ENCODE measurements at places on chromosomes 4 and X.

GRCh38 chr4:47942081-47942819 lies 27.9 kb upstream of the NFXL1 start:
- no peak for DNase-seq

DNA sequence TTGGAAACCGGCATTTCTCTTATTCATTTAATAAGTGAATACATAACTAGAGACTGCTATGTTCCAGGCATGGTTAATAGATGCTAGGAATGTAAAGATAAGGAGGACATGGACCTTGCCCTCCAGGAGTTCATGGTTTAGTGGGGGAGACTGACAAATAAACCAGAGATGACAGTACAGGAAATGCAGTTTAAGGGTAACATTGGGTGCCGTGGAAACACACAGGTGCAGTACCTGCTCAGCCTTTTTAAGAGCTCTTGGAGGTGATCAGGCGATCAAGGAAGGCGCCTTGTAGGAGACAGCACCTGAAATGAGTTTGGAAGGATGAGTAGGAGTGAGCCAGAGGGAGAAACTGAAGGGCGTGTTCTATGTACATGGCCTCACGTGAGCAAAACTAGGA lies 145.8 kb downstream of the AASDH start:
- DNase-seq: no peak

GRCh38 chr4:148203056-148203898 lies 238.9 kb downstream of the NR3C2 start:
- no peak for DNase-seq

DNA sequence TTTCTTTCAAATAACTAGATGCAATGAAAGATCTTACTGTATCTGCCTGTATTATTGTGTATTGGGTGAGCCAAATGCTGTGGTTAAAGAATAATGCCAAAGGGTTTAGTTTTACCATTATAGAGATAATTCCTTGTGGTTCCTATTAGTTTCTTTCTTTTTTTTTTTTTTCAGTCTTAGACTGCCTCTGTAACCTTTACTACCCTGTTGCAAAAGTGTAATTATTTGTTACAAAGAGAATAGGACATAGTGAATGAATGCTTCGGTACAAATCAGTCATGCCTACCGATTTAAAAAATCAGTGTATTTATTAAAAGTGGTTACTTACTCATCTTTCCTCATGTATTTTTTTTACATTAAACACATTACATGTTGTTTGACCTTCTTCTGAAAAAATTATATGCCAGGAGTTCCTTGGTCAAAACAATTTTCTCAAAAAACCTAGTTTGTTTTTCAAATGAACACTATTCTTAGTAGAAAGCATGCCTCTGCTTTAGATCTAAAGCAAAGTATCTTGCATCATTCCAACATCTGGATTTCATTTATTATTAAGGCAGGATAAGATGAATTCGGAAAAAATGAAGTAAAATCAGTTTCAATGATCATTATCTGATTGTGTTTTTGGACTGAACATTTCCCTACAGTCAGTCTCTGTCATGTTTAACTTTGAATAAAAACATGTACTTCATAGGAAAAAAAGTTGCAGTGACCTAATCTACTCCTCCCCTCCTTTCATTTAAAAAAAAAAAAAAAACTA lies 21.2 kb upstream of the SYNPO2 start:
- no peak for DNase-seq

DNA sequence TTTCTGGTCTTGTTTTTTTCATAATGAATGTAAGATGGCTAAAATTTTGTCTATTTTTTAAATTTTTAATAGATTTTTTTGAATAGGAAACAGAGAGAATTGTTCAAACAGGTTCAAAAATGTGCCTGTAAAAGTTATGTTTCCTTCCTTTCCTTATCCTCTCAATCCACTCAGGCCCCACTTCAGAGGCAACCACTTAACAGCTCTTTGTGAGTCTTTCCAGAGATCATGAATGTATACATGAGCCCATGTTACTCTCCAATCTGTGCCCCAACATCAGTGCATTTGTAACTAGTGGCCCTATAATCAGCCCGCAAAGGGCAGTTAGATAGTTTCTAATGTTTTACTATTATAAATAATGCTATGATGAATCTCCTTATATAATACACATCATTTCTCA lies 14.0 kb downstream of the CFI start:
- no peak for DNase-seq

DNA sequence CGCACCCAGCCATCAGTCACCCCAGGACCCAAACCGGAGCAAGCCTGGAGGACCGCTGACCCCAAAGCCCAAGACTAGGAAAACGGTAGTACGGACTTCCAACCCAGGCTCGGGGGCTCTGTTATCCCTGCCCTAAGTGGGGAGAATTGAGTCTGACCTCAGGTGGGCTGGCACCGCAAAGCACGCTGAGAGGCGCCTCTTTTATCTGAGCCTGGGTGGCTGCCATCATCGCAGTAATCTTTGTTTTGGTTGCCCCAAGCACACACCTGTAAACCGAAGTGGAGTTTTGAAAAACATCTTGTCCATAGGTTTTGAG lies 894 bp upstream of the SH3RF1 start:
- DNase-seq: no peak

DNA sequence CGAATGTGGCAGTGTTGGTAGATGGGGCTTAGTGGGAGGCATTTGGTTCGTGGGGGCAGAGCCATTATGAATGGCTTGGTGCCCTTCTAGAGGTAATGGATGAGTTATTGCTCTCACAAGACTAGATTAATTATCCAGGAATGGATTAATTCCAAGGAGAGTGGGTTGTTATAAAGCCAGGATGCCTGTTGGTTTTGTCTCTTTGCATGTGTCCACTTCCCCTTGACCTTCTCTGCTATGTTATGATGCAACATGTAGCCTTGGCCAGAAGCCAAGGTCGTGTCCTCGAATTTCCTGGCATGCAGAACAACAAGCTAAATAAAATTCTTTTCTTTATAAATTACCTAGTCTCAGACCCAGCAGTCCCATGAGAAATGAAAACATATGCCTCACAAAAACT lies 111.2 kb upstream of the PLS3 start:
- no peak for DNase-seq

DNA sequence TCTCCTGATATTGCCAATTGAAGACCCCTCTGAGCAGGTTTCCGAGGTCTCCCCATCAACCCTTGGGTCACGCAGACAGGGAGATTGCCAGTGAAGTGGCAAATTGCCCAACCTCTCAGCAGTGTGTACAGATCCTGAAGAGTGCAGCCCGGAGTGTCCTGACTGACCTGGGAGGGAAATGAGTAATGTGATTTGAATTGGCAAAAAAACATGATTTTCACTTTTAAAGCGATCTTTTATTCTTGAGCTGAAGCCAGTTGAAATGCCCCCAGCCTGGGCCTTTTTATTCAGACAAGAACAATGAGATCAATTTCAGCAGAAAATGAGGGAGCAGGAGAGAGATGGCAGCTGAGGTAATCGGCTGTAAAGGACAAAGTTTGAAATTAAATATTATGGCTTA lies 401.8 kb downstream of the RAPGEF2 start:
- no peak for DNase-seq

- DNase-seq: no peak
Observed at GRCh38 chrX:18194688-18195087, 26.0 kb downstream of the BEND2 start.

DNA sequence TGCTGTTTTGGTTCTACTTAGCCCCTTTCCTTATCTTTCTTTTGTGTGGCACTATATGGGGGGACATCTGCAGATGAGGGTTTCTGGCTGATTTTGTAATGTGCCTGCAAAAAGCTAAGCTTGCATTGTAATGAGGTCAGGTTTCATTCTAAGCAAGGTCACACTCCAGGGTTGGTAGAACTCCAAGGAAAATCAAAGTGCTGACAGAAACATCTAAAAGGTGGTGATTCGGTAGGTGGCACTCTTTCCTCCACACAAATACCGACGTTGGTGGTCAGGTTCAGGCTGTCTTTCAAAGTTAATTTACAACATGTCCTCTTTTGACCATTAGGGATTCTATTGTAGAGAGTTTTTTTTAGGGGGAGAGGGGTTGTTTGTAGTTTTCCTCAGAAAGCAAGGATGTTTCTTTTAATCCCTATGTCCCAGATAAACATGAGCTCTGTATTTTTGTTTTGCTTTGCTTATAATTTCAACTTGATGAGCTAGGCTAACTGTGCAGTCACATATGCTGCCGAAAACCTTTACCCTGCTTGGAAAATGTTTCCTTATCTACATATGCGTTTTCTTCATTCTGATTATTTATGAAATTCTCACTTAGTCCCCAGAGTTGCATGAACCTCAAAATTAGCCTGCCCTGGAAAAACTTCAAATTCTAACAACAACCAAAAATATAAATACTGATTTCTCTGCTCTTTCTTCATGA lies 434.2 kb downstream of the PPARGC1A start:
- DNase-seq: no peak

DNA sequence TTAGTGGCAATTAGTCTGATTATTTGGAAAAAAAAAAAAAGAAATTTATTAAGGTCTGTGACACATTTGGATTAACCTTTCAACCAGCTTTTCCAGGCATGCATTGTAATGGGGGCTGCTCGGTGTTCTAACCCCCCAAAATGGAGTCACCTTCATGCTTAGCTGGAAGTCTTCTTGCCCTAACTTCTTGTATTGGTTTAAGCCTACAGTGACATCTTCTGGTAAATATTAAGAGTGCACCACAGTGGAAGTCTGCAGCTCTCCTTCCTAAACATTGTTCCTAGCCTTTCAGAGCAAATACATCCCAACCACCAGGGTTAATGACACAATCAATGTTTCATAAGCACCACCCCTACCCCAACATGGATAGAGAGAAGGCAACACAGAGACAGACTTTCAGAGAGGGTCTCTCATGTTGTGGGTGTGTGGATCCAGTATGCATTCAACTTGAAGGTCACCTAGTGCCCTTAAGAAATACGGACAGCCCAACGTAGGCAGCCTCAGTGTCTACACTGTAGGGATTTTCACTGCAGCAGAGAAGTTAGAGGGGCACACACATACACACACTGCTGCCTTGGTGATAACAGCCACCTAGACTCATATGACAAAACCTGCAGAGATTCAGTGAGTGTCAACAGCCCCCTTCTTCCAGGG lies 142.9 kb upstream of the MBNL3 start:
- DNase-seq: no peak

- no peak for DNase-seq
Observed at GRCh38 chrX:136049608-136050007, 64.4 kb downstream of the SLC9A6 start.

DNA sequence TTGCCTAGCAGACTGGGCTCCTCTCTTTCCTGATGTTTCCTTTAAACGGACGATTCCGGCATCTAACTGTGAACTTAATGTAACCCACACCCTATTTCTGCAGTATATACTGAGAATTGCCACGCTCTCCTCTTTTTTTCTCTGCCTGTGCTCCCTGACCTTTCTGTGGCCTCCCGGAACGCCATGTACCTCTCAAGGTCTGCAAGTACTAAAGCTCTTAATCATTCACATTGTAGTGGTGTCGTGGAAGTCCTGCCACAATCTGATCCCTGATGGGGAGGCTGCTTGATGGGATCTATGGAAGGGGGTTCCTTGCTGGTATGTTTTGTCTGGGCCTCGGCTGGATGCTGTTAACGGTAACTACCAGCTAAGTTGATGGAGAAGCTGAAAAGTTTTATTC lies 302.9 kb upstream of the EPHA5 start:
- DNase-seq: no peak

Measured in activated CD4-positive, CD25-positive, alpha-beta regulatory T cell (primary cell).